ENCODE measurements at places on chromosomes 2 and 18.

GRCh38 chr18:47204908-47205522 is 28.9 kb upstream of the IER3IP1 start:
- DNase-seq, result peak; percentile 42

DNA sequence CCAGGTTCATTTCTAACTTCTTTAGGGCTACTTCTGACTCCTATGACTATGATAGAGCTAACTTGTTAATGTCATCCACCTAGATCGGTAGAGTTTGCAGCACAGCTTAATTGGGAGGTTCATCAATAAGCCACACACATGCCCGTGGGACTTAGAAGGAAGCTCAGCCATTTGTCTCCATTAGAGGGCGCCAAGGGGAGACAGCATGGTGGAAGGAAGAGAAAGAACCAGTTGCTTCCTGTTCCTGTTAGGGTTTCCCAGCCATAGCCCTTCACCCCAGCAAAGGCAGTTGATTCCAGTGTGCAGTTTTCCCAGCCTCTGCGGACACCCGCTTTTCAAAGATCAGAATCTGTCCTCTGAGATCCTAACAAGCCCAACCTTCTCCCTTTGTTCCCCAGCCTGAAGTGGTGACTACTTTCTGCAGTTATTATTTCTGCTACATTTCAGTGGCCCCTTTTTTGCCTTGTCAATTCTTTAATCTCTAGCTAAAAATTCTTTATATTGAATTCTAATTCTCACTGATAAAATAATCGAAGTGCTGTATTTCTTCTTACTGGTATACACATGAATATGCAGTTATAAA is 30.3 kb downstream of the MAIP1 start:
- DNase-seq, result peak; percentile 85

DNA sequence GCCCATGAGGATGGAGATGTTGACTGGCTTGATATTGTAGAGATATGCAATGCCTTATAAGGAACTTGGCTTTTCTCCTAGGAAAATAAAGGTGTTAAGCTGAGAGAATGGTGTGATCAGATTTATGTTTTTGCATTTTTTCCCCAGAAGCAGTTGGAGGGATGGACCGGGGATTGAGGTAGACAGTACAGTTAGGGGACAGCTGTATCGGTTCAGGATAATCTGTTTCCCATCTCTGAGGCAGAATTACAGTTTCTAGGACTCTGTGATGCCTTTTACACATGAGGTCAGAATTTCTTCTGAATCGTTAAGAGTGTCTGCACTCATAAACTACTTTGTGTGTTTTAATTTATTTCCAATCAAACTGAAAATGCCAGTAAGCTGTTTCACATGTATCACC is 261.5 kb downstream of the CYRIA start:
- no peak for DNase-seq

DNA sequence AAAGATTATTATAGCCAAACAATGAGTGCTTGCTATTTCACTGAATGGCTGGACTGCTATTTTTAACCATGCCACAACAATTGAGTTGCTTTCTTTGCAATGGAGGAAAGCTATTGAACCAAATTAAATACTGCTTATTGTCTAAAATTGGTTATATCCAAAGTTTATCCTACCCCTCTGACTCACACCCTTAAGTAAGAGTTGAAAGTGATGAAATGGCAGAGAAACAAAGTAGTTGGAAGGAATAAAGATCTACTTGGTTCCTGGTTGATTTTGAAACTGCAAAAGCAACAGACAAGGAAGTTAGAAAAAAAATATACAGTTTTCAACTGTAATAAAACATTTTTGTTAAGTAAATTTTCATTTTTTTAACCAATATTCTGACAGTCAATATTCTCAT is 47.5 kb downstream of the EML4 start:
- peak; percentile 72 for DNase-seq

DNA sequence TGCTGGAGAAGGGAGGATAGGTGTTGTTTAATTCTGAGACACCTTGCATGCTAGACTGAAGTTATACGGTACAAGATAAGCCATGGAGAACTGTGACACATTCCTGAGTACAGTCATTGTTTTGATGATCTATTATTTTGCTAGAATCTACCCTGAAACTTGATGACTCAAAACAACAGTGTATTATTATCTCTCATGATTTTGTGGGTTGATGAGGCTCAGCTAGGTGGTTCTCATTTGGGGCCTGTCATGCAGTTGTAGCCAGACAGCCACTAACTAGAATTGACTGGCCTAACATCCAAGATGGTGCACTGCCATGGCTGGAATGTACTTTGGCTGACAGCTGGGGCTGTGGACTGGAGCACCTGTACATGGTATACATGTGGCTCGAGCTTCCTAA is 5.4 kb upstream of the IL1R1 start:
- no peak for DNase-seq

- no peak for DNase-seq
Observed at GRCh38 chr18:65631766-65632165, 119.0 kb upstream of the CDH7 start.

- DNase-seq, result no peak
Observed at GRCh38 chr2:9220201-9220600, 13.6 kb downstream of the ASAP2 start.

GRCh38 chr2:236241181-236242056 is 22.8 kb downstream of the ASB18 start:
- no peak for DNase-seq

DNA sequence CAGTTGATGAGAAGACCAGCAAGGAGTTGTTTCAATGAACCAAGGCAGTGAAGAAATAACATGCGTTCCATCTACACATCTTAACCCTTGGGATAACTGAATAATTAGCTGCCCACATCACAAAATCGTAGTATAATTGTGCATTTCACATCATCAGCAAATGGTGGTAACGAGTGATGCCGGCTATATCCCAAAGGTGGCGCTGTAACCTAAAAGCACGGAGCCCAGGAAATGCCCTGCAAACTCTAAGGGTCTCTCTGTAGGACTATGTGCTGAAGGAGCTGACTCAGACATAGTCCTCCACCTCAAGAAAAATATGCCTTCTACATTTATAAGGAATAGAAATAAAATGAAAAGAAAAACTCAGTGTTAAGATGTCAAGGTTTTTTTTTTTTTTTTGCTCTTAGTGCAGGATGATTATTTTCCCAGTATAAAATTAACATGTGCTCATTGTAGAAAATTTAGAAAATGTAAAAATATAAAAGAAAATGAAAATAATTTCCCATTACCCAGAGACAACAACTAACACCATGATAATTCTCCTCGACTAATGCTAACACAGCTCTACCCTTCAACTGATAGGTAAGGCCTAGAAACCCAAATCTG is 23.1 kb upstream of the DSG3 start:
- DNase-seq, result peak; percentile 39

DNA sequence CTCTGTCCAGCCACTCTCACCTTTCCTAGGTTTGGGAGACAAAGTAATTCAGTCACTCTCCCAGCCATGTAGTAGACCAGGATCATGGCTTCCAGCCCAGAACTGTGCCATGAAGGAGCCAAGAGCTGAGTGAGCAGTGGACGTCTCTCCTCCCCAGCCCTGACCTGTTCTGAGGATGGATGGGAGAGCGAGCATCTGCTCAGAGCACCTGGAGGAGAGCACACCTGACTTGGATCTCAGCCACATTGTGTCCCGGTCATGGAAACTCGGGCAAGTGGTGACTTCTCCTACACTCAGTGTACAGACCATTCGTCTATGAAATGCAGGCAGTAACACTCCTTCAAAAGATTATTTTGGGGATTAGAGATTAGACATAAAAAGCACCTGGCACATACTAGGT is 299.7 kb downstream of the TNS1 start:
- DNase-seq, result no peak

DNA sequence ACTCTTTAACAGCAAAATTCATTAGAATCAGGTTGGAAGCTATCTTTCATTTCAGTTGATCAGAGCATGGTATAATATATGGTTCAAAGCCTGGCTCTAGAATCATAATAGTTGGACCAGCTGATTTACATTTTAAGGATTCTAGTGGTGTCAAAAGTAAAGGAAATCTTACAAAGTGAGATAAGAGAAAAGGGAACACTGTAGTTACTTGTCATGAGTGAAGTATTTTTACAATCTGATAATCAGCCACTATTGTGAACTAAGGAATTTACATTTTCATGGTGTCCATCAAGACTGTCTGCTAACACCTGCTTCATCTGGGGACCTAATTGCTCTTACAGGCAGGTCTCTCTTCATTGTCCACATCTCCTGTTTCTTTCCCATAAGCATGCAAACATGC is 161.1 kb downstream of the SLC39A10 start:
- DNase-seq, result no peak

DNA sequence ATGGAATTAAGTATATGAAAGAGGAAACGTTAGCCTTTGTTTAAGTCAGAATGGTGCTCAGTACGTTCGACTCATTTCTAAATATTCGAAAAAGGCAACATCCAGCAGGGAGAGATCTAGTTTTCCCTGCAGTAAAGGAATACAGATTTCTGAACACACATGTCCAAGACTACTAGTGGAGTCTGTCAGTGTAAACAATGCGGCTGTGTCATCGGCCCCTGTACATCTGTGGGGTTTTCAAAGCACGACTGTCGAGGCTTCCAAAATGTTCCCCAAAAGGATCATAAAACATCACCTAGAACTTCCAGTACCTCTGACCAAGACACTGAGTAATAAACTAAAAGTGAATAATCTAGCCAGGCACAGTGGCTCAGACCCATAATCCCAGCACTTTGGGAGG is 112.8 kb downstream of the ZNF516 start:
- no peak for DNase-seq

DNA sequence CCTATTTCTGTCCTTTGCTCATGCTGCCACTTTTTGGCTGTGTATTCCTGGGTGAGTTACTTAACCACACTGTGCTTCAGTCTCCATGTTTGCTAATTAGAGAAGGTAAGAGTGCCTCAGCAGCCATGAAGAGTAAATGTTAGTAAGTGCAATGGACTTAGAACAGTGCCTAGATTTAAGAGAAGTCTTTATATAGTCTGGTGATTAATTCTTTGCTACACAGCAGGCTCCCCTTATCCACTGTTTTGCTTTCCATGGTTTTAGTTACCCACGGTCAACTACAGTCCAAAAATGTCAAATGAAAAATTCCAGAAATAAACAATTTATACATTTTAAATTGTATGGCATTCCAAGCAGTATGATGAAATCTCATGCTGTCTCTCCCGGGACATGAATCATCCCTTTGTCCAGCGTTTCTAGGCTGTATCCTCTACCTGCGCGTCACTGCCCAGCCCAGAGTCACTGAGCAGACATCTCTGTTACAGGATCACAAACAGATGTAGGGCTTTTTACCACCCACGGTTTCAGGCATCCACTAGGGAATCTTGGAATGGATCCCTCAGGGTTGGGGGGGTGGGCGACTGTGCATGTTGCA is 91.0 kb downstream of the CTIF start:
- peak; percentile 99 for DNase-seq

DNA sequence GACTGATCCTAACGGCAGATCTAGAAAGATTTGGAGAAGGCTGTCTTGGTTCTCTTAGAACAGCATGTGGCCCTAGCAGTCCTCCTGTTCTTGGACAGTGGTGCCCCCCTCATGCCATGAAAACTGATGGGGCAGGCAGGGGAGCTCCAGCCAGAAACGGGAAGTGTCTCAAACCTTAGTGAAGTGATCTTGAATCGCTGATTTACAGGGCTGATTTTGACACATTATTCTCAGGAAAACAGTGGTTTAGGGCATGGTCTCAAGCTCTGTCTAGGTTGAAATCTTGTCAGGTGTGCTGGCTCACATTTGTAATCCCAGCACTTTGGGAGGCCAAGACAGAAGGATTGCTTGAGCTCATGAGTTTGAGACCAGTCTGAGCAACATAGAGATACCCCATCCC is 37.8 kb downstream of the SRSF7 start:
- DNase-seq, result no peak

- DNase-seq, result no peak
Observed at GRCh38 chr2:170024721-170025120, 153.2 kb upstream of the MYO3B start.

- DNase-seq, result no peak
Observed at GRCh38 chr2:109440499-109441156, 173.1 kb downstream of the SEPTIN10 start.

Measured in fibroblast of mammary gland (primary cell).